ENCODE measurements at places on chromosomes 11 and 22. TPM values are rescaled to one million over a fixed set of nuclear protein-coding genes. Genes with fewer than 3 reads are reported as not detected.
A peak's percentile ranks its signal among the peaks of the same experiment; 100 is the strongest.

NAT10 gene
- total RNA-seq = 18.8 TPM

GRCh38 chr22:38734421-38735100 is 21.2 kb downstream of the SUN2 start:
- DNase-seq = no peak

- DNase-seq = no peak
Measured at GRCh38 chr11:131977854-131978253, 607.4 kb downstream of the NTM start.

GRCh38 chr11:102120437-102120973 is 10.3 kb downstream of the YAP1 start:
- DNase-seq = no peak

- no peak for DNase-seq
Measured at GRCh38 chr11:18471995-18472394, 16.3 kb downstream of the LDHAL6A start.

OR52I2 gene
- not detected for total RNA-seq

DNA sequence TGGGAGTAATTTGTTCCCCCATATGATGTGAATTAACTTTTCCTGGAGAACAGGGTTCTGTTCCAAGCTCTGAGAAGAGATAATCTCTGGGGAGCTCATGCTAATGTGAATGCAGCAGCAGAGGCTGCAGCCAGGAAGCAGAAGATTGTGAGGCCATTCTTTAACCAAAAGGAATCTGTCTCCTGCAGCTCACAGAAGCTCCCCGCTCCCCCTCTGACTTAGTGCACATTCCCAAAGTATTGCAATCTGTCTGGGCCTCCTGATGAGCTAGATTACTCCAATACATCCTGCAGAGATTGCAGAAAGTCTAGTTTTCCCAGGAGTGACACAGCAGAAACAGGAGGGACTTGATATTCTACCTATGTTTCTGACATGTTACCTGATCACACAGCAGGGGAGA is 420.6 kb upstream of the FAT3 start:
- DNase-seq = no peak

GRCh38 chr11:131756479-131757110 is 386.2 kb downstream of the NTM start:
- no peak for DNase-seq

GRCh38 chr11:117562136-117562535 is 234.5 kb downstream of the CEP164 start:
- DNase-seq = no peak

APOBEC3G gene
- 10.2 TPM for total RNA-seq

GRCh38 chr11:5671831-5672230 is 13.0 kb downstream of the TRIM5 start:
- no peak for DNase-seq

DNA sequence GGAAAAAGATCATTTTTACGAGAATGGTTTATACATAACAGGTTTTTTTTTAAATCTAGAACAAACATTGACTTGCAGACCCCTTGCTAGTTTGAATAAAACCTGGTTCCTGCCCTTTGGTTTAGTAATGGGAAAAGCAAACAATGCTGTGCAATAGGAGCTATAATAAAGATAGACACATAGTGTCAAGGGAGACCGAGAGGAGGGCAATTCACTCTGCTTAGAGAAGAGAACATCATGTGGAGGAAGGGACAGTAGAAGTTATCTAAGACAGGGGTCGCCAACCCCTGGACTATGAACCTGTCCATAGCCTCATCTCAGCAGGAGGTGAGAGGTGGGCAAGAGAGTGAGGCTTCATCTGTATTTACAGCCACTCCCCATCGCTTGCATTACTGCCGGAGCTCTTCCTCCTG is 7.0 kb upstream of the RDX start:
- DNase-seq = no peak

GRCh38 chr22:47076758-47077157 is 314.3 kb downstream of the TBC1D22A start:
- no peak for DNase-seq

- DNase-seq = no peak
Measured at GRCh38 chr22:19358703-19359553, 67.4 kb upstream of the CLTCL1 start.

- DNase-seq = no peak
Measured at GRCh38 chr11:61913699-61914395, 3.5 kb downstream of the RAB3IL1 start.

GRCh38 chr22:49469896-49470740 is 357.6 kb downstream of the BRD1 start:
- no peak for DNase-seq

DNA sequence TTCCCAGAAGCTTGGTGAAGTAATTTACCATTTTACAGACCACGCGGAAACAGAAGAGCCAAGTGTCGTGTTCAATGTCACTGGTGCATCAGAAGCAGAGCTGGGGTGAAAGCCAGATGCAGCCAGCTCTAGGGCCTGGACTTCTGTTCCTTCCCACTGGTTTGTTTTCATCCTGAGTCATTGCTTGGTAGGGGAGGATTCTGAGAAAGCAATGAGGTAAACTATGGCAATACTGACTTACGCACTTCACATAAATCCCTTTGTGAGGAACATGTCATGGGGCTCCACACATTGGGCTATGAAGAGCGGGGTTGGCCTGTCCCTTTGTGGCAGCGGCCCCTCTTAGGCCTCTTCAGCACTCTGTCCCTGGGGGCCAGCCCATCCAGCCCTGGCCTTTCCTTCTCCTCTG is 52.4 kb upstream of the RBFOX2 start:
- DNase-seq = no peak

GRCh38 chr22:22976033-22976922 is 88.7 kb downstream of the IGLL5 start:
- DNase-seq = no peak

GRAP2 gene
- not detected for total RNA-seq

DNA sequence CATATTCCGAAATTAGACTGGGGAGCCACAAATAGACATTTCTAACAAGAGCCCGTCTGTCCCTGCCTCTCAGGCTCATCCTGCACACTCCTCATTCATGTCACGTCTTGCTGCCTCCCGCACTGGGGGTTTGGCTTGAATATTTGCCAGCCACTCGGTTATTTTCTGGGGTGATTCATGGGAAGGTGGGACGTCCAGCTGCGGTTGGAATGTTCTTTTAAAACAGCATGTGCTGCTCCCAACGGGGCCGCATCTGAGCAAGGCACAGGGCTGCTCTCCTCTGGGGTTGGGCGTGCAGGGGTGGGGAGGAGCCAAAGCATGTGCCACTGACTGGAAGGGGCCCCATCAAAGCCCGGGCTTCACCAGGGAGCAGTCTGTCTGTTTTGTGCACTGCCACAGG is 25.9 kb upstream of the SLC5A4 start:
- DNase-seq = no peak

- no peak for DNase-seq
Measured at GRCh38 chr11:79080551-79080950, 360.3 kb downstream of the TENM4 start.

IFITM1 gene
- 86.5 TPM for total RNA-seq

GRCh38 chr11:129703846-129704245 is 111.8 kb upstream of the TMEM45B start:
- no peak for DNase-seq

GRCh38 chr11:75140269-75141138 is 10.4 kb upstream of the SLCO2B1 start:
- no peak for DNase-seq

PGR gene
- not detected for total RNA-seq

FGF19 gene
- not detected for total RNA-seq

KLHL35 gene
- 4.7 TPM for total RNA-seq

HBG1 gene
- total RNA-seq = not detected

GRCh38 chr11:112625814-112626213 is 335.4 kb upstream of the NCAM1 start:
- DNase-seq = no peak

GRCh38 chr11:99464985-99465384 is 444.2 kb downstream of the CNTN5 start:
- DNase-seq = no peak

DNA sequence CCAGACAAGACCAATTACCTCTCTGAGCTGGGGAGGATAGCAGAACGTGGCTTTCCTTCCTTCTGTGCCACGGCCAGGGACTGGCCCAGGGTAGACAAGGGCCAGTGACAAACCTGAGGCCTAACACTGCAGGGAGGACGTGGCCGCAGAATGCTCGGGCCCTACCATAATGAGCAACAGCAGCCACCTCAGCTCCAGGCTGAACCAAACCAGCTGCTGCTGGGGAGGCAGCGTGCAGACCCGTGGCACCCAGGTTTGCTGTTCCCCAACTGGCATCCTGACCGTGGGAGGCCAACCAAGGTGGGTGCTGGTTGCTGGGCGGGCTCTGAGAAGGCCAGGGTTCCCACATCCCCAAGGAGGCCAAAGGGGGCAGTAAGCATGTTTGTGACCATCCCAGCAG is 83.0 kb downstream of the MORC2 start:
- DNase-seq = no peak

DNA sequence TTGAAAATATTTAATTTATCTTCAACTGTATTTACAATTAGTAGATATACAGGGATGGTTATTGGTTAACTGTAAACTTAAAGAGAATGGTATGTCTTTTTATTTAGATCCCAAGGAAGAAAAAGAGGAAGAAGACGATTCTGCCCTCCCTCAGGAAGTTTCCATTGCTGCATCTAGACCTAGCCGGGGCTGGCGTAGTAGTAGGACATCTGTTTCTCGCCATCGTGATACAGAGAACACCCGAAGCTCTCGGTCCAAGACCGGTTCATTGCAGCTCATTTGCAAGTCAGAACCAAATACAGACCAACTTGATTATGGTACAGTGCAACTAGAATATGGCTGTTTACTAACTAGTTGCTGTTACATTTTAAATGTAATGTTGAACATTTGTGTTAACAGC is 12.7 kb upstream of the CNTF start:
- no peak for DNase-seq

GRCh38 chr22:48691431-48691851 is 1136.2 kb downstream of the BRD1 start:
- no peak for DNase-seq

GRCh38 chr22:39558254-39558727 is 12.3 kb upstream of the CACNA1I start:
- no peak for DNase-seq

GRCh38 chr22:19917389-19918138 is 24.0 kb upstream of the COMT start:
- DNase-seq = no peak

DNA sequence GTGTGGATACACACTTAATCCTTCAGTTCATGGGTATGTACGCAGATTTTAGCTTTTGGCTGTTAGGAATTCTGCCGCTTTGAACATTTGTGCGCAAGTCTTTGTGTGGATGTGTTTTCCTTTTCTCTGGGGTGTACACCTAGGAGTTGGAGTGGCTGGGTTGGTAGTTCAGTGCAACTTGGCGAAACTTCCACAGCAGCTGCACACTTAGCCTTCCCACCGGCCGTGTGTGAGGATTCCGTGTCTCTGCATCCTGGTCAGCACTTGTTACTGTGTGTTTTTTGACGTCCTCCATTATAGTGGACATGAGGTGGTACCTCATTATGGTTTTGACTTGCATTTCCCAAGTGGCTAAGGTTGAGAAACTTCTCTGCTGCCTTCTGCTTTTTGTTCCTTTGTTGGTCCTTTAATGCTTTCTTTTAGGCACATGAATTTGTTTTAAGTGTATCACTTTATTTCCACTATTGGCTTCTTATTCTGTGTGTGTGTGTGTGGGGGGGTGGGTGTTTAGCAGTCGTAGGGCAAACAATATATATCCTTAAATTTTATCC is 72.1 kb upstream of the SLC25A18 start:
- no peak for DNase-seq

GRCh38 chr11:61345170-61345610 is 12.2 kb downstream of the TKFC start:
- DNase-seq = no peak

DNA sequence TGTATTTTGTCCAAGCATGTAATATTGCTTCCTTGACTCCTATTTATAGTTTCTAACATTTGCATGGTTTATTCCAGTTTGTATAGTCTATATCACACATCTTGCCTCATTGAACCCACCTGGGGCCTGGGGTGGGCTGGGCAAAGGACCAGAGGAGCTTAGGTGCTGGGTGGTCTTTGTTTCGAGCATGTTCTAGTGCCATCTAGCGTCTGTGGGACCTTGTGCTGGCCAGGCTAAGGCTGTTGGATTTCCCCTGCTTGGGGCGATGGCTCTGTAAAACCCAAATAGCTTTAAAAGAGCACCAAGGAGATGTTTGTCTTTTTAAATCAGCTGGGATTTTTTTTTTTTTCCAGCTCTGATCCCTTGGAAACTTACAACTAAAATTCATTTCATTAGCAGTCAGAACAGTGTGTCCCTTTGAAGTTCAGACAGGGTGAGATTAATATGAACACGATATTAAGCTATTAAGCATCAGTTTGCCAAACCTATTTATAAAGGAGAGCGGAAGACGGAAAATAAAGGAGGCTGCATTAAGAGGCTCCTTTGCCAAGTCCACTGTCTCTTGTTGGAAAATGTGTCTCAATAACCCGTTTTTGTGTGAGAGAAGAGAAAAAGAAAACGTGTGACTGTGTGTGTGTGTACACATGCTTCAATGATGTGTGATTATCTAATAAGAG is 157.4 kb downstream of the COMMD9 start:
- peak; percentile 34 for DNase-seq

DNA sequence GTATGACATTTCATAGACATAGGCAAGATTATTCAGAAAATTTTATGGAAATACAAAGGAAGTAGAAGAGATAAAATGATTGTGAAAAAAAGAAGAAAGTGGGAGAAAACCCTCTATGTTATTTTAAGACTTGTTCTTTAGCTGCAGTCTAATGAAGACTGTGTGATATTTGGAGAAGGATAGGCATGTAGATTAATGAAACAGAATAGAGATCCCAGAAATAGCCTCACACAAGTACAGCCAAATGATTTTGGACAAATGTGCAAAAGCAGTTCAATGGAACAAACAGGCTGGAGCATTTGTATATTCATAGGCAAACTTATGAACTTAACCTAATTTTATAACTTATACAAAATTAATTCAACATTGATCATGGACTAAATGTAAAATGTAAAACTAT is 14.3 kb downstream of the ANO5 start:
- DNase-seq = no peak

- DNase-seq = no peak
Measured at GRCh38 chr22:40486962-40487602, 116.7 kb downstream of the SGSM3 start.

MOGAT2 gene
- not detected for total RNA-seq

IL17REL gene
- not detected for total RNA-seq

- DNase-seq = no peak
Measured at GRCh38 chr11:22561283-22561682, 64.3 kb downstream of the FANCF start.

MAFF gene
- 119 TPM for total RNA-seq

DNA sequence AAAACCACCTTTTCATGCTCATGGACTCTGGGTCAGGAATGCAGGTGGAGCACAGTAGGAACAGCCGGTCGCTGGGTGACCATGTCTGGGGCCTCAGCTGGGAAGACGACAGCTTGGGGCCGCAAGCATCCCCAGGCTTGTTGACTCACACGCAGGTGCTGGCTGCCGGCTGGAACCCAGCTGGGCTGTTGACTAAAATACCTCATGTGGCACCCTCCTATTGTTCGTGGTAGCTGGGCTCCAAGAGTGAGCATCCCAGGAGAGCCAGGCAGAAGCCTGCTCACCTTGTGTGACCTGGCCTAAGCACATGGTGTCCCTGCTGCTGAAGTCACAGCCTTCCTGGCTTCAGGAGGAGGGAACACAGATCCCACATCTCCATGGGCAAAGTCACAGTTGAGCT is 9.4 kb downstream of the DPP3 start:
- DNase-seq = no peak

Measured in glomerular endothelial cell (primary cell).